HFFc6 (cell line): ENCODE measurements at places on chromosomes 1 and 21.

GRCh38 chr1:113874012-113874879, 2.7 kb upstream of the PTPN22 start:
- DNase-seq = peak; percentile 18

DNA sequence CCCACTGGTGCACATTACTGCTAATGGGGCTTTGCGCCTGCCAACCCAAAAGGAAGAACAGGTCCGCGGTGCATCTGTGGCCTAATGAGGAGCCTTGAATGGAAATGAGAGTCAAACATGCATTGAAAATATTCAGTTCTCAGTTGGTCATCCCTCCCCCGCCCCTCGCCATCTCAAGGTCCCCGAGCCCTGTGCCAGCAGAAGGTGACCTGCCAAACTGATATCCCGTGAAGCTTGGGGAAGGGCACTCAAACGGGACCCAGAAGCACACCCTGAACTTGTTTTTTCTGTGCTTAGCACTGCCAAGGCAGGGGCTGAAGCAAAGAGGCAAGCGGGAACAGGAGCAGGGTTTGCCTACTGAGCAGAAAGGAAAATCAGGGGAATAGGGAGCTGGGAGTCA, 67.9 kb upstream of the ZNF648 start:
- no peak for DNase-seq

DNA sequence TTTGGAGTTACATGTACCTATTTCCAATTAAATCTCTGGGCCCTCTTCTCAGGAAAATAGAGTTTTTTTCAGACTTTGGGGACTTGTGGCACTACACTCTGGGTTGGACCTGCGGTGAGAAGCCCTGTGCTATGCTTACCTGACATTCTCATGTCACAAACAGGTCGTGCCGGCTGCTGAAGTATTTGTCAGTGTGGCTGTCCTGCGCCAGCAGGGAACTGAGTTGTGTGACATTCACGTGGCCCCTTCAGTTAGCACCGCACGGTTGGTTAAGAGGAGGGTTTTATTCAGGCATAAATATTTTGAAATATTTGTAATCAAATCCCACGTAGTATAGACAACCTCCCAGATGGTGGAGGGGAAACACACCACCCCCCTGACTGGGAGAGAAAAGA, 6.3 kb upstream of the COL6A2 start:
- DNase-seq = no peak

GRCh38 chr21:39175154-39175553, 8.1 kb downstream of the PSMG1 start:
- no peak for DNase-seq

- DNase-seq = no peak
These were observed 1.8 kb downstream of the PLEKHO1 start for GRCh38 chr1:150151291-150152181.
